ENCODE measurements at places on chromosomes 3 and 15.

GRCh38 chr3:112027826-112028225 is 6.7 kb upstream of the TMPRSS7 start:
- no peak for DNase-seq

- DNase-seq, result no peak
Observed at GRCh38 chr3:78025916-78026315, 986.0 kb downstream of the ROBO2 start.

- no peak for DNase-seq
Observed at GRCh38 chr3:43718296-43718695, 27.6 kb downstream of the ABHD5 start.

DNA sequence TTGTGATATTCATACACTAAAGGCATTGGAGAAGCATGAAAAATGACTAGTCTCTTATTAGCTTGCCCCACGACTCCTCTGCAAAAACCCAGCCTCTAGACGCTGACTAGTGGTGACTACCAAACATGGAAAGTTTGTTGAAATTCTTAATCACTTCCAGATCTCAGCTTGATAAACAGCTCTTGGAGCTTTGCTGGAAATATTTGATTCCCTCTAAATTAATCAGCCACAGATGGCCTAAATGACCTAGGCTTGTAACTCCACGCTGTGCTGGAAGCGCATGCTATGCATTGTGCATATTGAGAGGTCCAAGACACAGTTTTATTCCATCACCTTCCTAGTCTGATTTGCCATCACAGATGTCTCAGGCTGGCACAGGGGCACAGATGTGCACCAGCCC is 244.7 kb upstream of the ST8SIA2 start:
- DNase-seq, result no peak

- DNase-seq, result no peak
Observed at GRCh38 chr3:68919000-68919399, 13.3 kb downstream of the TAFA4 start.

DNA sequence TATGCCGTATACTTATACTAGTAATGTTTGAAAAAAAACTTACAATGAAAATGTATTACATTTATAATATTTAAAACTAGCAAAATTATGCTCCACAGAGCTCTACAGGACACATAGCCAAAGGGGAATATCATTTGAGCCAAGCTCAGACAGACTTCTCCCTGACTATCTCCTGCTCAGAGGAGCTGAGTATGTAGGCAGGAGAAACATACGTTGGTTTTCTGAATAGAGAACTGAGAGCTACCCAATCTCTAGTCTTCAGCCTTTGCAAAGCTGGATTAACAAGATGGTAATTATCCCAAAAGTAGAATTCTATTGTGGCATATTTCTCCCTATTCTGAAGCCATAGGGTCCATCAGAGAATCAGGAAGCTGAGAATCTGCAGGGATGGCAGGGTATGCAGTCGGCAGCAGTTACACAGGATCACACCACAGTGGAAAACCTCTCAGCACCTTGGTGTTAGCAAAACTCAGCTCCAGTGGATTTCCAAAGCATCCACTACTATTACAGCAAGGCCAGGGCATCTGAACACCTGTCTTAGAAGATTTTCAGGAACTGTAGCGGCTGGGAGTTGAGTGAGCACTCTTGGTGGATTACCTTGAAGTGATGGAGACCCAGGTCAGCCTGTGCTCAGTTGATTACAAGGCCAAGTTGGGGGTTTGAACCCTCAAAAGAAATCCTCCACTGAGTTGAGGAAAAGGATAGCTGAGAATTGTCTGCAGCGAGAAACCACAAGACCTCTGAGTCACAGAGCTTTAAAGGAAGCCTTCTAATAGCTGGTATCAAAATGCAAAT is 30.1 kb downstream of the GPR15 start:
- no peak for DNase-seq

DNA sequence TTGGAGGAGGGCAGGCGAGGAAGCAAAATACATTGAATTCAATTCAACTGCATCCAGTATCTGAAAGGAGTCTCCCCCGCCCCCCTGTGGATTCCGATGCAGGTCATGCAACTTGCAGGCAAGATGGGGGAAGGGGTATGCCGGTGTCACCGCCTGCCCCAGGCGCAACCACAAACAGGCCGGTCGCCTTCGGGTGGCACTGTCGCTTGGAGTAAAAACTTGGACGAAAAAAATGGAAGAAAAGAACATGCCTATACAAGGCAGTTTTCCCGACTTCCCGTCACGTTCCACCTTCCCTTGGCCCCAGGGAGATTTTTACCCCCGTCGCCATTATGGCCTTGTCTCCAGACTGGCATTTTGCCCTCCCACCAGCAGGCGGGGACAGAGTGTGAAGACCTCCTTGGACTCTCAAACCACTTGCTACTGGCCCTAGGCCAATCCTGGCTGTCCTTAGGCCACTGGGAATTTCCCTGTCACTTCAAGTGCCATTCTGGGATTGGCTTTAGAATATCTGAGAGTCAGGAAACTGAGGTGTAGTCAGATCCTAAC is 1.6 kb upstream of the NTRK3 start:
- DNase-seq, result no peak

- no peak for DNase-seq
Observed at GRCh38 chr3:170714122-170714521, 128.2 kb upstream of the SLC7A14 start.

DNA sequence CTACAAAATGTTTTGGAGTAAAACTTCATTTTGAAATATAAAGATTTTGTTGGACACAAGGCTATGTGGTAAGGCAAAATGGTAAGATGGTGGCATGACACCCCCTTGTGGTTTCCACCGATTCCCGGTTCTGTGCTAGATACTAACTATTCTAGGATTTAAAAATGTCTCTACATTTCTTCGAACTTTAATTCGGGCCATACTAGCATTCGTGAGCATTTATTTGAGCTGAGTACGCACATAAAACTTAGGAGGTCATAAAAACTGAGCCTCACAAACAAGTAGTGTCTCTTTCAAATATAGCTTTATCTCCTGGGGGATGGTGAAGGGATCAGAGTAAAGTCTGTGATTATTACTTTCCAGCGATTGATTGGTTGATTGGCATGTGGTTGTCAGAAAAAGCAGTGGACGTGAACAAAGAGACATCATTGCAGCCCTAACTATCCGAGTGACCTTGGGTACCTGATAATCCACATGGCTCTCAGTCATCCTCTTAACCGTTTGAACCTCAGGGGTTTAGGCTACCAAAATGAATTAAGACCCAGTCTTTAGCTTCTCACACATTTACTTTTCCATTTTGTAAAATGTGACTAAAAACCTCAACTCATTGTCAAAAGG is 1.1 kb upstream of the ZNF639 start:
- no peak for DNase-seq

- DNase-seq, result no peak
Observed at GRCh38 chr3:189909573-189909972, 211.1 kb downstream of the P3H2 start.

Measured in stimulated activated effector memory CD8-positive, alpha-beta T cell treated with anti-CD3 and anti-CD28 coated beads, Interleukin-12 subunit alpha, Interleukin-12 subunit beta, amount 100 ng/mL, for 72 hours (primary cell).